ENCODE measurements at places on chromosomes 12 and 14.

DNA sequence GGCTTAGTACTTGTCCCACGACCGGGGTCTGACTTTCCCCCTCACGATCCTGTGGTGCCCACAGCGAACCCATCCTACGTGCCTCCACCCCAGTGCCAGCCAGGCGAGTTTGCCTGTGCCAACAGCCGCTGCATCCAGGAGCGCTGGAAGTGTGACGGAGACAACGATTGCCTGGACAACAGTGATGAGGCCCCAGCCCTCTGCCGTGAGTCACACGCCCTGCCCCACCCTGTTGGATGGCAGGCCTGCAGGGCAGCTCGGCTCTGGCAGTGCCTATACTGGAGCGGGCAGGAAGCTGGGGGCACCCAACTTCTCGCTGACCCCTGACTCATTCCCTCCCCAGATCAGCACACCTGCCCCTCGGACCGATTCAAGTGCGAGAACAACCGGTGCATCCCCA lies 18.3 kb upstream of the LRP1-AS start:
- DNase-seq, result no peak

GRCh38 chr12:92255741-92256140 lies 110.1 kb upstream of the BTG1 start:
- no peak for DNase-seq

DNA sequence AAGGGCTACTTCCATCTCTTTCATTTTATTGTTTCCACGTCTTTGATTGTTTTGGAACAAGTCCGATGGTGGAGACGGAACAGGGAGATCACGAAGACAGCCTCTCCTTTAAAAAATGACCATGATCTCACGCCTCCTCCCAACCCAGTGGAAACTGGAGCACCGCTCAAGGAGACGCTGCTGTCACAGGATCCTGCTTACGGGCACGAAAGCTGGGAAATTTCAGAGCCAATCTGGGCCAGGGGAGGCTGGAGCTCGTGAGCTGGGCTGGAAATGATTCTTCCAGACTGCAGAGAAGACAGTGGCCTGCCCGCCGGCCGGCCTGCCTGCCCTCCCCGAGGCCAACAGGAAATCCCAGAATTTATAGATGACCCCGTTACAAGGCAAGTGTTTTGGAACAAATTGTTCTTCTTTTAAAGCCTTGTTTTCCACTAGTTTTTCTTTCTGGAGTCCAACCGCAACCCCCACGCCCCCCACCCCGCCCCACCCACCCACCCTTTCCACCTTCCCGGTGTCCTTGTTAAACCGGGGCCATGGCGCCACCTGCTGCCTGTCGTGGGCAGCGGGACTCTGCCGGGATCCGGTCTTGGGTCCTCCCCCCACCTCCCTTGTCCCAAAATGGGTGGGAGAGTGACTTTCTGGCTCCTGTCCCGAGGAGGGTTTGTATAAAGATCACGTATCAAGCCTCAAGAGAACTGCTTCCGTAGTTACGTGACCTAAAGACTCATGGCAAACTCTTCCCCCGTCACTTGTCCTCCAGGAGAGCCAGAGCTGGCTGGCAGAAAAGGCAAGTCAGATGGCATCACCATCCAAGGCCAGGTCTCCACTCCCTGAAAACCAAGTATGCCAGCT lies 40.3 kb downstream of the MAP1LC3B2 start:
- DNase-seq, result peak; percentile 37

DNA sequence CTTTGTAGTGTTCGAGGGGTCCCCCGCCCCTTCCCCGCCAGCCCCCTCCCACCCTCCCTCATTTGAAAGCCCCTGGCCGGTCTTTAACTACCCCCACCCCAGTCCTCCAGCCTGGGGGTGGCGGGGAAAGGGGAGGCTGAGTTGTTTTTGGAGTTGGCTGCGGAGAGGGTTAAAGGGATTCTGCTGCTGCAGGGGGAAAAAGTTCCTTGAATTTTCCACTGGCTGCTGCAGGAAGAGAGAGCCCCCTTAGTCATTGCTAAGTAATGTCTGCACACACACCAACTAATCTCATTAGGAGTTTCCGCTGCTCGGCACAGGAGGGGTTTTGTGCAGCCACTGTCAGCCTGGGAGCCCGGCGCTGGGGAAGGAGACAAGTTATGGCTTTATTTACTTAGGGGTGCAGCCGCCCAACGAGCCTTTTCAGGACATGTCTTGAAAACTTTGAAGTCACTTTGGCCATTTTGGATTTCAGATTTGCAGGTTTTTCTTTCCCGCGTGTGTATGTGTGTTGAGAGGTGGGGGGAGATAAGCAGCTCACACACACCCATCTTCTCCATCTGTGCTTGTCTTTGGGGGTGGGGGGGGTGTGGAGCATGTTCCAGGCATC lies 1.8 kb downstream of the ELK3 start:
- DNase-seq, result no peak

GRCh38 chr14:70640938-70641547 lies 673 bp upstream of the TTC9 start:
- no peak for DNase-seq

DNA sequence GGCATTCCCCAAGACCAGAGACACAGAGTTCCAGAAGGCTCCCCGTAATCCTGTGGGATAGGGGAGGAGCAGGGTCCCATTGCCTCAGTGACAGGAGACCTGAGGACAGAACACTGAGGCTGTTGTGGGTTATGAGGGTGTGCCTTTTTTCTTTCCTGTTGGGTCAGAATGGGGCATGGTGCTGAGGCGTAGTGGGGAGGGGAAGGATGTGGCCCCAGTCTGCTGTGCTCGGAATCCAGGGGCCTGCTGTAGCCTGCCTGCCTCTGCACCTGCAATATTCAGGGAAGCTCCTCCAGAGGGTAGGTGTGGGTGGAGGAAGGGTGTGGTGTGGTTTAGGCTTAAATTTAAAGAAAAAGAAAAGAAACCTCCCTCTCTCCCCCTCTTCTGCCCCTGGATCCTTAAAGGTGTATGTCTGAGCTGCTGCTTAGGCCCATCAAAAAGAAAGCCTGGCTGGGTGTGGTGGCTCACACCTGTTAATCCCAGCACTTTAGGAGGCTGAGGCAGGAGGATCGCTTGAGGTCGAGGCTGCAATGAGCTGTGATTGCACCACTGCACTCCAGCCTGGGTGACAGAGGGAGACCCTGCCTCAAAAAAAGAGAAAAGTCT lies 18.7 kb downstream of the PLEKHG3 start:
- no peak for DNase-seq

DNA sequence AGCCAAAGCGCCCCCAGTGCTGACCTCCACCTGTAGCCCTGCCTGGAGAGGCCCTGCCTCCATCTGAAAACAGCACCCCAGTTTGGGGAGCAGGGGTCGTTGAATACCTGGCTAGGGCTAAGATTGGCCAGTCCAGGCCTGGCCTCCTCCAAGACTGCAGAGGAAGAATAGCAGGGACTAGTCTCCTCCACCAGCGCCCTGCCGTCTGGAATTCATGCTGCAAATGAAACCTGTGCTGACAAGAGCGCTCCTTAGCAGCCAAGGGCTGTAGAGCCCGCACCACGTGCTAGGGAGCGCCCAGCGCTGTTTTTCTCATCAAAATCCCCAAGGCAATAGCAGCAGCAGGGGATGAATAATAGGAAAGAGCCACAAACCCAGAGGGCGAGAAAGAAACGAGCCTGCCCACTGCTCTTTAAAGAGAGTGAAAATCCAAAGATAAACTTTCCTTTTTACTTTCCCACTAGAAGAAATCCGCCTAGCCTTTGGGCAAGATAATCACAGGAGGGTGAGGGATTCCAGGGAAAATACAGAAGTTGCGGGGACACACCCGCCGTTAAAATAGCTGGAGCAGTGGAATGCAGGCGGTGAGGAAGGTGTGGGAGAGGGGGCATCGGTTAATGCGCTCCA lies 3.3 kb downstream of the COL2A1 start:
- DNase-seq, result no peak

- peak; percentile 9 for DNase-seq
Observed at GRCh38 chr12:51362307-51362706, 15.8 kb upstream of the CELA1 start.

DNA sequence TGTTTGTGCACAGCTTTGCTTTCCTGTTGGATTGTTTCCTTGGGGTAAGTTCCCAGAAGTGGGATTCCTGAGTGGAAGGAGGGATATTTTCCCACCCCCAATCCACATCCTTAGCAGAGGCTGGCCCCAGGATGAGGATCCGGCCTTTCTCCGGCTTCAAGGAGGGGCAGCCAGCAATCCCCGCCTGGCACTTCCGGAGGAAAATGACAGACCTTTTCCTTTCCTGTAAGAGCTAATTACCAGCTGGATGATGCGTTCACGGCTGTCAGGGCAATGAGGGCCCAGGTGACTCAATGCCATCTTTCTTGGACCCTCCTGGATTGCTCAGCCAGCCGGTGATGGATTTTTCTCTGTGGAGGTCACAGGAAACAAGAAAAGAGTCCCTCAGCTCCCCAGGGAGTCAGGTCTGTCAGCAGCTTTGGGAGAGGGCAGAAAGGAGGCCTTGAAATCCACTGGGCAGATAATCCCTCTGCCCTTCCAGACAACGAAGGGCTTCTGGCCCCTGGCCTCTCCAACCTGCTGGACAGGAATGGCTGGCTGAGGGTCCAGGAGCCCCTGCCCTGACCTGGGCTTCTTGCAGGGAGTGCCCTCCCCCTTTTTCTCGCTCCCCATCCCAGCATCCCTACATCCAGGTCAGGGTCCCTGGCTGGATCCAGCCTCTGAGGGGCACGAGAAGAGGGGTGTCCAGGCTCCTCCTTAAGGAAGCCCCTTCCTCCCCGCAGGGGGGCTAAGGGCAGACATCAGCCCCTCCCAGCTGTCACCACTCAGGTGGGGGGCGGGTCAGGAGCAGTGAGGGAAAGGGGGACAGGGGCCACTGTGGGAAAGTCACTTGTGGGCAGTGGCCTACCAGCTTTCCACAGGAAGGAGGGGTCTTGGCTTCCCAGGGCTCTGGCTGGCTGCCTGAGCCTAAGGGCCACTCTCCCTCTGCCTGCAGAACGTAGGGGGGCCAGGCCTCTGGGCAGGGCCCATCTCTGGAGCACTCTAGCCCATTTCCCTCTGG lies 16.1 kb upstream of the CCDC85C start:
- no peak for DNase-seq

DNA sequence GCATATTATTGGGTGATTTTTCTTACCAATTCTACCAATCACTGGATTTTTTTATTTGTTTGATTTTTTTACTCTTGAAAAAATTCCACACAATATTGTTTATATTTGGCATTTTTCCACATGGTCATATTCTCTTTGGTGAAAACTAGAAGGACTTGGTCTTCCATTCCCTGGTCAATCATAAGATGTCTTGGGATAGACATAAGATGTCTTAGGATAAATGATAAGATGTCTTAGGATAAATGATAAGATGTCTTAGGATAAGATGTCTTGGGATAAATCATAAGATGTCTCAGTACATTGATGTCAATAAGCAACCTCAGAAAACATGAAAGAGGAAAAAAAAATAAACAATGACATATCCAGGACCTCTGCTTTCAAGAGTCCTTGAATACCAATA lies 309.1 kb downstream of the LRFN5 start:
- DNase-seq, result no peak

GRCh38 chr14:54756656-54757392 lies 145.8 kb downstream of the GCH1 start:
- DNase-seq, result no peak

DNA sequence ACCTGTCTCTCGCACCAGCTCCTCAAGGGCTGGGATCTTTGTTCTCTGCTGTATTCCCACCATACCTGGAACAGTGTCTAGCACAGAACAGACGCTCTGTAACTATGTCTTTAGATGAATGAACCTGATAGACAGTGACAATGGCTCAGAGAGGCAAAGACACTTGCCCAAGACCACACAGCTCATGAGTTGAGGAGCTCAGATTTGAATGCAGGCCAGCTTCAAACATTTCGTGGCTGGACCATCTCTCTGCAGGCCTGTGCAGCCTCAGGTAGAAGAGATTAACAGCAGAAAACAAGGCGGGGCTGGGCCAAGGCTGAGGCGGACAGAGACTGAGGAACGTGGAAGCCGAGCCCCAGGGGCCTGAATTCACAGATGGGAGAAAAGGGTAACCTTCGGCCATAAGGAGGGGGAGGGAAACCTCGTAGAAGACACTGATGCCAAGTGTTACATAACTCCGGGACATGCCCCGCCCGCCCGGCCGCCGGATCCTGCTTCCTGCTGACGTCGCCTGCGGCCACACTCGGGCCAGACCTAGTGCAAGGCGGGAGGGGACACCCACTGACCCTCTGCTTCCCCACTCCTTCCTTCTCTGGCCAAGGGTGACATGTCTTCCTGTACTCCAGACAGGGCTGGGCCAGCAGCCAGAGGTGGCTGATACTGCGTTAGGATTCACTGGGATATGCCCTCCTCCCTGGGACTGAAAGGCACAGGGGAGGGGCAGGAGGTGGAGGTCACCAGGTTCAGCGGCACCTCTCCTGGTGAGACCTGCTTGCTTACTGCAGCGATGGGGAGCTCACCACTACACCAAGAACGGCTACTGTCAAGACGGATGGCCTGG lies 86.8 kb downstream of the RFLNA start:
- peak; percentile 73 for DNase-seq

DNA sequence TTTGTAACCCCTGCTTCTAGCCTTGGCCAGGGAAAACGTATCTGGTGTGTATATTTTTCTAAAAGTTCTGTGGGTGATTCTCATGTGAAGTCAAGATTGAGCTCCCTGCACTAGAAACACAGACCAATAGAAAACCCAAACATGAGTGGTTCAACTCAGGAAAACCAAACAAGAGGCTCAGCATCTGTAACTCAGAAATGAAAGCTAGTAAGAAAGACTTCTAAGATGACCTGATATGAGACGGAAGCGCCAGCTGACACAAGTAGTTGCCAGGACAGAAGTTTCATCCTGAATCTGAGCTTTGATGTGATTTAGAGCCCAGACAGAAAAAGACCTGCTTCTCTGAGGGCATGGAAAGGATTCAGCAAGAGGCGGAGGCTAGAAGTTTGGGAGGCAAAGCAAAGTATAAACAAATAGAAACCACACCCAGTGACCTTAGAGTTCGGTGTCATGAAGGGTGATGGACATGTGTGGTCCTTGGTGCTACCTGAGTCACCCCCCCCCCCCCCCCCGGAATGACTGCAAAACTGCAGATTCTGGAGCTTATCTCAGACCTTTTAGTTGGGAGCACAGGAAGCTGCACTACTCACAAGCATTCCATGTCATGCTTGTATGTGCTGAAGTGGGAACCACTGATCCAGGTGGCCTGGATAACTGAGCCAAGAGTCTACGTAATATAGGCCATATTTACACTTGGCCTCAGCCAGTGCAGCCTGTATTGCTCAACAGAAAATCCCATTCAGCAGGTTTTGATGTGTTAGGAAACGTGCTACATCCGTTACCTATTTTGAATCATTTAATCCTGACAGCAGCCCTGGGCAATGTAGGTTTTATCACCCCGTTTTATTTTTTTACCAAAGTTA lies 191.3 kb downstream of the ANO6 start:
- DNase-seq, result no peak

DNA sequence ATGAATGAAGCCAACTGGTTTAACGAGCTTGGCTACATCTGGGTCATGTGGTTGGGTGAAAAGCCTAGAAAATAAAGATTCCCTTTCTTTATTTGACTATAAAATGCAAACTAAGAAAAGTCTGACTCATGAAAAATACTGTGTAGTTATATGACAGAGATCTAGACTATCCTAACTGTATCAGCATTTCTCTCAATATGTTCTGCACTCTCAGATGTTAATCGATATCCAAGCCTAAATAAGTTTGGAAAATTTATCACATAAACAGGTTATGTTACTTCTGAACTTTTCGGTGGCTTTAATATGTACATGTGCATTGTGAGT lies 133.1 kb downstream of the DAAM1 start:
- no peak for DNase-seq

- DNase-seq, result no peak
Observed at GRCh38 chr12:89863493-89863938, 154.9 kb upstream of the ATP2B1 start.

Data from anterior cingulate cortex (tissue), 58 donors.